ENCODE measurements at places on chromosomes 4 and X.

DNA sequence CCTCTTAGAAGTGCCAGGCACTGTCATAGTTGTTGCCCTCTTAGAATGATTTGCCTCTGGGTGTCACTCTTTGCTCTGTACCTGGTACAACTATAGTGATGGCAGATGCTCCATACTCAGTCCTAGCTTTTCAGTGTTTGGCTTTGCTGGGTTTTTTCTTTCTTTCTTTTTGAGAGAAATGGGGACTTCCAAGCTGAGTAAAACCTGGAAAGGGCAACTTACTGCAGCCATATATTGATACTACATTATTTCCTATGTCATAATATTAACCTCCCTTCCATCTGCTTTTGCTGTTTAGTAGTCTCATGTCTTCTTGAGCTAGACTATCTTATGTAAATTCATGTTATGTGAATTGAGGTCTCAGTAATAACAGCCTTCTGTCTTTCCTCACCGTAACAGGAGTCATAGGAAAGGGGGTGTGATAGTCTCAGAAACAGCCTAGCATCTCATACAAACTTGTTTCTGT, 49.0 kb downstream of the NIPAL1 start:
- no peak for DNase-seq

- DNase-seq: no peak
Measured at GRCh38 chr4:1538096-1538410, 131.8 kb upstream of the NKX1-1 start.

DNA sequence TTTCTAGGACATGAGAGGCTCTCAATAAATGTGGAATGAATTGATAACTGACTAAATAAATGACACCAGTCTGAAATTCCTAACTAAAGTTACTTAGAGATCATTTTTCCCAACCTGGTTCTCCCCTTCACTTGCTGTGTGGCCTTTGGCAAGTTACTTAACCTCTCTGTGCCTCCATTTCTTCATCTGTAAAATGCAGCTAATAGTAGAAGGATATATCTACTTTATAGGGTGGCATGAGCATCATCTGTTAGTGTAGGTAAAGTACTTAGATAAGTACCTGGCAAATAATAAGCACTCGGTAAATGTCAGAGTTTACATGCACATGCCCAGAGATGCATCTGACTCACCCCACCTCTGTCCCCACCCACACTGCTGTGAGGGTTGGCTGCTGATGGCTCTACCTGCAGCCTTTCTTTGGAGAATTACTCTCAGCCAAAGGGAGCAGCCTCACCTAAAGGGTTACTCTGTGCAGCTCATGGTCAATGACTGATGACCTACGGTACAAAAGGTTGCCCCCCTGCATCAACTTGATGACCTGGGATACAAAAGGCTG, 139.3 kb downstream of the CHIC2 start:
- no peak for DNase-seq

GRCh38 chr4:31239886-31240285, 519.7 kb downstream of the PCDH7 start:
- DNase-seq: no peak

- DNase-seq: no peak
Measured at GRCh38 chr4:73607375-73608033, 12.7 kb downstream of the RASSF6 start.

DNA sequence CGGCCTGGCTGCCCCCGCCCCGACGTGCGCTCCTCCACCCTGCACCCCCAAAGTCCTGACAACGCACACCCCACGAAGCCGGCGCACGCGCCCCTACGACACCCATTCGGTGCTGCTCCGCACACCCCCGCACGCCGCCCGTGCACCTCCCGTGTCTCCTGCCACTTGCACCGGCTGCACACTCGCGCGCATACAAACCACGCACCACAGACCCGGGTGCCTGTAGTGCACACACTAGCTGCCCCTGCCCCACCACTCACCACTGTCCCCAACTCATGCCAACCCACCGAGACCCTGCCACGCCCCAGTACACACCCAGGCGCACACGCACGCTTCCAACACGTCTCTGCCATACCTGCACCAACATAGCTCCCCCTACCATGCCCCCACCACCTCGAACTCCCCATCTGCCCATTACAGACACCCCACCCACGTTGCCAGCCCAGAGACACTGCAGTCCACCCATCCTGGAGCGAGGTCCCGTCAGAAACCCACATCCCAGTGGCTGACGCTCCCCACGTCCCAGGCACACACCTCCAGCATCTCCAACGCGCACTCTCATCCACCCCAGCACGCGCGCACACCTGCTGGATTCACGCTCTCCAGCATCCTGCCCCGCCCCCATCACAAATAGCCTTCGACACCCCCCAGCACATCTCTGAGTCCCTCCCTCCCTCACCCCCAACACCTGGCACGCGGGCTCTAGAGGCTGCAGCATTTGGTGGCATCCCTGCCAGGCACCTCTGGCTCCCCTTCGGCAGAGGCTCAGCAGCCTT, 4.2 kb upstream of the DUSP9 start:
- no peak for DNase-seq

DNA sequence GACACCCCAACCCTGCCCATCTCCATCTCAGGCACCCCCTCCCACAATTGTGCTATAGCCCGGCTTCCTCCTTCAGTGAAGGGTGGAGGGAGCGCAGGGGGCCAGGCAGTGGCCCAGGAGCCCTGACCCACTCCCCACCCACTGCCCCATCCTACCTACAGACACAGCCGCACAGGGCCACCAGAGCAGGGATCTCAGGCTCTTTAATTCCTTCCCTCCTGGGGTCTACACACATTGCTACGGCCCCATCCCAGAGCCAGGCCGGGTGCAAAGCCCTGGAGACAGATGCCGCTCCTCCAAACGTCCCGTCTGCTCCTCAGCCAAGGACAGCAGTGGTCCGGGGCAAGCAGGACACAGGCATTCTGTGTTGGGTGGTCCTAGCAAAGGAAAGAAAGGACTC, 12.8 kb upstream of the DUSP9 start:
- DNase-seq: no peak

DNA sequence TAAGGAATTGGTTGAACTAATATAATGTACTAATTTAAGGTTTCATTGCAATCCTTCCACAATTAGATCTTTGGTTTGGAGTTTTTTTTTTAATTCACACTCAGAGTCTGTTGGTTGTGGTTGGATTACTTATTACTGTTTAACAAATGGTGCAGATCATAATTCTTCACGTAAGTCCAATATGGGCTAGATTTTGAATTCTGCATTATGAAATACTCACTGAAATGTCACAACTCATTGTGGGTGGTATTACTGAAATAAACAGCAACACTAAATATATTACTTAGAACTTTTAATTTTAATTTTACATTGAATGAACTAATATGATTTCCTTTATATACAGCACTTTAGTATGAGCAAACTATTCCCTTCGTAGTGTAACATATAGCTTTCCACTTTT, 94.2 kb upstream of the MYOZ2 start:
- DNase-seq: no peak

DNA sequence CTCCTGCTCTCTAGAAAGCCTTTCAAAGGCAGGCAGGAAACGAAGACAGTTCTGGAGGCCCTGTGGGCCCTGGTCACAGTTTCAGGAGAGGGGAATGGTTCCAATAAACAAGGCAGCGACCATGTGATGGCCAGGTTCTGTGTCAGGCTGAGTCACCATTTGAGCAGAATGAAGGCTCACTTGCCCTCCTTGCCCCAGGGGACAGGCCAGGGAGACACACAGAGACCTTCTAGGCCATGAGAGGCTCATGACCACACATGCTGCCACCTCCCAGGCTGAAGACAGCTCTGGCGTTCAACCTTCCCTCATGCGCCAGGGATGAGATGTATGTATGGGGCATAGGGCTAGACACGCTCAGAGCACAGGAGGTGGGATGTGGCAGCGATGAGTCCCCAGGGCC, 22.9 kb upstream of the TRIM2 start:
- no peak for DNase-seq

GRCh38 chr4:113339430-113339813, 290.0 kb downstream of the ANK2 start:
- no peak for DNase-seq

GRCh38 chrX:2989565-2989964, 16.8 kb upstream of the ARSH start:
- DNase-seq: no peak

DNA sequence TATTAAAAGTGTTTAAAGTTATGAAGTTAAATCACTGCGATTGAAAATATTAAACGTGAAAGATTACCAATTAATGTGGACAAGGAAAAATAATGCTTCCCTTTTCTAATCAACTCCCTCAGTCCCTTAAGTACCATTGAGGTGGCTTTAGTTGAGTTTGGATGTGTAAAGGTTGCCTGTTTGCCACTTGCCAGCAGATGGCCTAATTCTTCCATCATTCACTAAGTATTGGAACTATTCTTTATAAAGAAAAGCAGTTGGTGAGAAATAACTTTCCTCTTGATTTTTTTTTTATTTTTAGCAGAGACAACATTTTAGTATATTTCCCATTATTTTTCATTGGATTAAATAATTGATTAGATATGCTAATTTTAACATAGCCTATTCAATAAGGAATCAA, 295.9 kb upstream of the TACR3 start:
- DNase-seq: no peak

DNA sequence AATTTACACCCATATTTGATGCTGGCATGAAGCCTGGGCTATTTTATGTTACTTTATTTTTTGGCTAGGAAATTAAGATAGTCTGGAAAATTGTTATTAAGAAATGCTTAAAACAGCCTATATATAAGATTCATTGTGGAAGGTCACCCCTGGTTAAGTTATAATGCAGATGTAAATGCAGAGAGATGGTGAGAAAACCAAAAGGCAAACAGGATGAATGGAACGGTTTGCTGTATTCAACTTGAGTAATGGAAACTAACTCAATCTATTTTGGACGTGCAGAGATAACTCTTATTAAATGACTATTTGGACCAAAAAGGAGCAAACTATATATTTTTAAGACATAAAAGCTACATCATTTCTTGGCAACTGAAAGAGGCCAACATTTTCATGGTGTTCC, 446.3 kb upstream of the FRG1 start:
- no peak for DNase-seq

- DNase-seq: no peak
Measured at GRCh38 chrX:75061701-75062100, 94.4 kb downstream of the ABCB7 start.

- DNase-seq: no peak
Measured at GRCh38 chr4:48669086-48669485, 111.0 kb downstream of the FRYL start.

- DNase-seq: peak; percentile 26
Measured at GRCh38 chrX:128781506-128781905, 729.3 kb upstream of the ACTRT1 start.

GRCh38 chr4:173584506-173584905, 54.5 kb upstream of the HAND2 start:
- no peak for DNase-seq

GRCh38 chr4:145709843-145710242, 29.9 kb downstream of the C4orf51 start:
- no peak for DNase-seq

GRCh38 chr4:119008761-119009160, 120.1 kb downstream of the SYNPO2 start:
- no peak for DNase-seq

DNA sequence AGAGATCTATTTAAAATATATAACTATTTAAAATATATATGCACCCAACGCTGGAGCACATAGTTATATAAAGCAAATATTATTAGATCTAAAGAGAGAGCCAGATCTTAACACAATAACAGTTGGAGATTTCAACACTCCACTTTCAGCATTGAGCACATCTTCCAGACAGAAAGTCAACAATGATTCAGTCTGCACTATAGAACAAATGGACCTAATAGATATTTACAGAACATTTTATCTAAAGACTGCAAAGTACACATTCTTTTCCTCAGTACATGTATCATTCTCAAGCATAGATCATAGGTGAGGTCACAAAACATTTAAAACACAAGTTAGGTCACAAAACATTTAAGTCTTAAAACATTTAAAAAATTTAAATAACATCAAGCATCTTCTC, 36.4 kb downstream of the NLRP2B start:
- DNase-seq: no peak

DNA sequence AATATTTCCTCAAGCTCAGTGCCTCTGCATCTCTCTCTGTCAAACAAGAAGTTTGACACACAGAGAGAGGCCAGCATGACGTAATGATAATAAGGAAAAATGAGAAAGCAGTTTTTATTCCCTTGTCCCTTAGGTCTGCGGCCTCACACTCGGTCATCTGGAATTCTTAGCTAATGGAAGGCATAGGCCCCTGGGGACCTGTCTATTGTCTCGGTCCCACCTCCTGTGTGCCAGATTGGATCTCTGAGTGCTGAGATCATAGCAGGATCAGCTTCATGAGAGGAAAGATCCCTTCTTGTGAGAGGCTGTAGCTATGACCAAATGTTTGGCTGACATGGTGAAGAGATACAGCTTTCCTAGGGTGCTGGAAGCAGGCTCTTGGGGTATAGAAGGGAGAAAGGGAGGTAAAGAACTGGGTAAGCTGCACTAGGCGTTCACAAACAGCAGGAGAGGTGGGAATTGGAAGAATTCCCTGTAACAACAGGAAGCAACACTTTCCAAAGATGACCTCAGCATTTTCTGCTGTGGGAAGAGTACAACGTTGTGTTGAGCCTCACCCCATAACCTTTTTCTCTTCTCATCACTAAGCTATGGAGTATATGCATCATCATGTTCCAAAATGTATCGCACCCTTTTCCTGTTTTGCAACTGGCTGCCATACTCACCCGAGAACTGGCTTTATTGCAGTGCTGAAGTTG, 20.2 kb downstream of the TMEM31 start:
- peak; percentile 24 for DNase-seq

- DNase-seq: no peak
Measured at GRCh38 chrX:110536816-110537215, 178.2 kb downstream of the RTL9 start.

GRCh38 chr4:15765391-15765790, 12.7 kb upstream of the CD38 start:
- DNase-seq: no peak

- DNase-seq: no peak
Measured at GRCh38 chr4:86443495-86443894, 83.6 kb upstream of the MAPK10 start.

- no peak for DNase-seq
Measured at GRCh38 chr4:139146926-139147629, 29.9 kb downstream of the ELF2 start.

DNA sequence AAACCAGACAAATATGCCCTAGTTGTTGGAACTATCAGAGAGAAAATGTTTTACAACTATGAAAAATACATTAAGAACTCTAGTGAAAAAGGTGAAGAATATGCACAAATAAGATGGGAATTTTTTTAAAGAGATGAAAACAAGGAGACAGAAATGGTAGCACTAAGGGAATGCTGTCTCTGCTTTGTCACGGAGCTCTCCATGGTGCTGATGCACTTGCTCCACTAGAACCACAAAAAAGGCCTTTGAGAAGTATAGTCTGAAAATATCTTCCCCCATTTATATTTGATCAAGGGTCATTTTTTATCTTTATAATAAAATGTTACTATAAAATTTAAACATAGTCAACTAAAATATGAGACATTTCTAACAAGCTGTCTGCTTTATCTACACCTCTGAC, 1655.5 kb upstream of the AGA start:
- DNase-seq: peak; percentile 55

- DNase-seq: no peak
Measured at GRCh38 chr4:28167411-28167810, 1306.8 kb downstream of the STIM2 start.

GRCh38 chr4:105837037-105837436, 58.2 kb upstream of the NPNT start:
- DNase-seq: no peak

- DNase-seq: peak; percentile 71
Measured at GRCh38 chrX:49309401-49309981, 6.0 kb downstream of the GAGE10 start.

- DNase-seq: no peak
Measured at GRCh38 chrX:153878969-153879653, 6.9 kb downstream of the L1CAM start.

All from lung (tissue), 17 donors.